COR-L47 (cell line): ENCODE measurements at places on chromosomes 16 and 17.

- no peak for DNase-seq
Measured at GRCh38 chr16:67199011-67199807, at the start of gene ELMO3. Gene ELMO3, plus strand, starts transcription at chr16:67199131. Its CDS starts 196 bp downstream, at chr16:67199327.

GRCh38 chr16:9008601-9009260 is 45.0 kb upstream of the USP7 start:
- peak; percentile 36 for DNase-seq

GRCh38 chr16:19213885-19214284 is 45.8 kb downstream of the SYT17 start:
- peak; percentile 27 for DNase-seq

GRCh38 chr16:35862242-35862641 is 2402.8 kb downstream of the TP53TG3F start:
- no peak for DNase-seq

DNA sequence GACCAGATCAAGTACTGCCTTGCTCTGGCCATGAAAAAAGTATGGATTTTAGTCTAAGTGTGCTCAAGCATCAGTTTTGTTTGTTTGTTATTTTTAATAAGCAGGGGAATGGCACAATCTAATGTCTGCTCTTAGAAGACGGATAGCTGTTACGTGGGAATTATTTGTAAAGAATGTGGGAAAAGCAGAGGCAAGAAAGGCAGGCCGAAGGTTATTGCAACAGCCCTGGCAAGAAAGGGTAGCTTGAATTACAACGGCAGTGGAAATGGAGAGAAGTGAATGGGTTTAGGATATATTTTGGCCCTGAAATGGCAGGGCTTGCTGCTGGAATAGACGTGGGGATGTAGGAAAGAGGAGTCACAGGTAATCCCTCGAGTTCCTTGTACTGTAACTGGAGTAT is 987 bp upstream of the HASPIN start:
- no peak for DNase-seq

DNA sequence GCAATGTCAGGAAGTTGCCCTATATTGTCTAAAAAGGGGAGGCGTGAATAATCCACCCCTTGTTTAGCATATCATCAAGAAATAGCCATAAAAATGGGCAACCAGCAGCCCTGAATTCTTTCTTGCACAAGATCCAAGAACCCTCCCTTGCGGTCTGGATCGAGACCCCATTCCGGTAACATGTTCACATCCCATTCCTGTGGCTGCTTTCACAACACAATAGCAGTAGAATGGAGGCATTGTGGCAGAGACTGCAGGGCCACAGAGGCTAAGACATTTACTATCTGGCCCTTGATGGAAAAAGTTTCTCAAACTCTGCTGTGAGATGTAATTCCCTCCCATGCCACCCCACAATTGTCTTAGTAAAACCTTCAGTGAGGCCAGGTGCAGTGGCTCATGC is 73.2 kb downstream of the RMI2 start:
- DNase-seq = no peak

GRCh38 chr17:44307387-44308186 is 814 bp upstream of the RUNDC3A start:
- DNase-seq = peak; percentile 45

DNA sequence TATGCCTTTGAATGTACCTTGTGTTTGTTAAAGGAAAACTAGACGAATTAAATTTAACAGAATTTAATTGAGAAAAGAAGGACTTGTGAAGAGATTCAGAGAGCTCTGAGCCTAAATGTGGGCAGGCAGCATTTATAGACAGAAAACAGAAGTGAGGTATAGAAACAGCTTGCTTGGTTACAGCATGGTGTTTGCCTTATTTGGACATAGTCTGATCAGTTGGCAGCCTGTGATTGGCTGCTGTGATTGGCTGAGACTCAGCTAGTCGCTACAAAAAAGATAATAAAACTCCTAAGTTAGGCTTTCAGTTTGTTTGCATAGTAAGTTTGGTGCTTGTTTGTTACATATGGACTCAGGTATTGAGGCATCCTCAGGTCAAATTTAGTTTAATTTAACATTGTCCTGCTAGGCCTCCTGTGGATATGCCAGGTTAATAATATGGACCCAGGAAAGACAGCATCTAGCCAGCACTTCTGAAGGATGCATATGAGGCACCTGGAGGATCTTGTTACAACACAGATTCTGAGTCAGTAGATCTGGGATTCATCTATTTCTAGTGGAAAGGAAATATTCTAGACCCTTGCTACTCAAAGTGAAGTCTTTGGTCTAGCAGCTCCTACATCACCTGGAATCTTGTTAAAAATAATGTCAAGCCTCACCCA is 43.4 kb downstream of the SLFN5 start:
- no peak for DNase-seq

DNA sequence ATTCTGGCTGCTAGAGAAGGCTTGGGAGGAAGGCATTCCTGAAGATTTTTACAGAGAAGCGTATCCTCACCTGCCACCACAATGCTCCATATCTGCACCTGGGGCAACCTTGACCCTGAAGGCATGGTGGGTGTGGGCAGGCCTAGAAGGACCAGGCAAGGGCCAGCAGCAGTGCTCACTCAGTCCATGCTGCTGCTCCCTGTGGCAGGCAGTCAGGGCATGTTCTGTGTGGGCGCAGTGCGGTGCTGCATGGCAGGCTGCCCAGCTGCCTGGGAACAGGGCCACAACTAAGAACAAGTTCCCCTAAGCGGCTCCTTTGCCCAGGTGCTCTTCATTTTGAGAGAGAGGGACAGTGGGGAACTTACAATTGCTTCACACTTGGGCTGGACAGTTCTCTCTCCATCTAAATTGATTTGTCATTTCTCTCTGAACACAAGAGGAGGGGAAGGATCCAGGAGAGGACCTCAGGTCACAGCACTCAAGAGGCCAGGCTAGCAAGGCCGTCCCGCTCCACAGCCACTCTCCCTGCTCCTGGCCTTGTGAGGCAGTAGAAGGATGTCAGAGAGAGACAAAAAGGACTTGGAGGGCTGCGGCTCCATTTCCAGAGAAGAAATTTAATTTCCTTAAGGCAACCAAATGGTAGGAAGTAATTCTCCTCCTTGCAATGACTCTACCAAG is 158.8 kb downstream of the AATF start:
- DNase-seq = peak; percentile 11

DNA sequence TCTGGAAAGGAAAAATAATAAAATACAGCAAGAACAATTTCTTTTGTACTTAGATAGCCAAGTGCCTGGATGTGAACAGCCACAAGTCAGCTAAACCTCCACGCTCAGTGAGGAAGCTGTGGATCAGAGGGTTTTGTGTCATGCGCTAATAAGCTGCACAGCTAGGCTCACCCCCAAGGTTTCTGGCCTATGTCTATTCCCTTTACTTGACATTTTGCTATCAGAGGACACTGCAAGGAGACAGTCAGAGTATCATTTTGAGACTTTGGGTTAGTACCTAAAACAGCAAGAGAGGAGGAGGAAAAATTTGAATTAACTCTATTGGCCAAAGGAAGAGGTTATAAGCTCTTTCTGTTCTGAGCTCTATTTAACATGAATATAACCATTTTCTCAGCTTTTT is 139.3 kb downstream of the KCNJ2 start:
- DNase-seq = no peak

GRCh38 chr16:11233727-11234376 is 22.2 kb downstream of the SOCS1 start:
- DNase-seq = no peak

DNA sequence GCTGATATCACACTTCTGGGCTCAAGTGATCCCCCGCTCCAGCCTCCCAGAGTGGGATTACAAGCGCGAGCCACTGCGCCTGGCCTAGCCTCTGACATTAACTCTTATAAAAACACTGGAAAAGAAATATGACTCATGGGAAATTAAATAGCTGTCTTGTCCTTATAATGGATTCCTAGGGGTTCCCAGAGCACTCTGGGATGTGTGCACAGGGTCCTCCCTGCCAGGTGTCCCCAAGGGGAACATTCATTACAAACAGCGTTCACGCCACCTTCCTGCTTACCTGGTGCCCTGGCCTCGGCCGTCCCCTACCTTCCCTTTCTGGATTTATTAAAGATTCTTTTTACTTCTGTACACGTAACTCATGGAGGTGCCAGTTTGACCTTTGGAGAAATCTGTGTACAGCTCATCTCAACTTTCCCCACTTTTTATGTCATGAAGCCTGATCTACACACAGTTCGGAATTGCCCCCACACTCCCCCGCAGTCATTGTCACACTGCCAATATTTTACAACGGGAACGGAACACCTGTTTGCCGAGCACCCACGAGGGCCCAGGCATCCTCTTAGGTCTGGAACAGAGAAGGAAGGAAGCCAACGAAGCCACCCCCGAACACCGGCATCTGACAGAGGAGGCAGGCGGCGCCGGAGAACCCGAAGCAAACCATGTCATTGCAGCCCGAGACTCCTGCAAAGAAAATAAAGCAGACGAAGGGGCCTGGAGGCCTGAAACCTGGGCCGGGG is 39.7 kb upstream of the MEAK7 start:
- DNase-seq = no peak

DNA sequence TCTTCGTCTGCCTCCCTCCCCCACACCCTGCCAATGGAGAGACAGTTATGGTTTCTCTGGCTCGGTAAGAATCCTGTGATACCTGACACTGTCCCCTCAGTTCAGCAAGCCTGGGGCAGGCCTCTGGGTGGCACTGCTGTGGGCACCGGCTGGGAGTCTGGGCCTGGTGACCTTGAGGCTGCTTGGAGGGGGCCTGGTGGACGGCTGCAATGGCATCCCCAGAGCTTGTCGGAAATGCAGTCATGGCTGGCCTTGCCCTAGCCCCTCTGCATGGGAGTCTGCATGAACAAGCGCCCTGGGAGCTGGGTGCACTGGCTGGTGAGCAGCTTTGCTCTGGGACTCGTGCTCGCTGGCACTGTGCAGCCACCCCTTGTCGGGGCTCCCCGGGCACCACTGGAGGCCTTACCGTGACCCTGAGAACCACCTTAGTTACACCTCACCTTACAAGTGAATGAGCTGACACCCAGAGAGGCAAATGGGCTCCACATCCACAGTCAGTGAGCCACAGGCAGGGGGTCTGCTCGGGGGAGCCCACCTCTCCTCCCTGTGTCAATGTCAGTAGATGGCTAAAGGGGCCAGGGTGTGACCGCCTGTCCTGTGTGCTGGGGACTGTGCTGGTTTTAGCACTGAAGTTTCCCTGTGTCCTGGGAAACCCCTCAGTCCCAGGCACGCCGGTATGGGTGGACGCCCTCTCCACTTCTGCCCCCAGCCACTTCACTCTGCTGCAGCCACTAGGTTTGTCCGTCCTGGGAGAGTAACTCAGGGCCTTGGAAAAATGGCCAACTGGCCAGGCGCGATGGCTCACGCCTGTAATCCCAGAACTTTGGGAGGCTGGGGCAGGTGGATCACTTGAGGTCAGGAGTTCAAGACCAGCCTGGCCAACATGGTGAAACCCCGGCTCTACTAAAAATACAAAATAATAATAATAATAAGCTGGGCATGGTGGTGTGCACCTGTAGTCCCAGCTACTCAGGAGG is 1.4 kb downstream of the LGALS3BP start:
- DNase-seq = no peak
